ENCODE measurements at places on chromosomes 11 and 22.

DNA sequence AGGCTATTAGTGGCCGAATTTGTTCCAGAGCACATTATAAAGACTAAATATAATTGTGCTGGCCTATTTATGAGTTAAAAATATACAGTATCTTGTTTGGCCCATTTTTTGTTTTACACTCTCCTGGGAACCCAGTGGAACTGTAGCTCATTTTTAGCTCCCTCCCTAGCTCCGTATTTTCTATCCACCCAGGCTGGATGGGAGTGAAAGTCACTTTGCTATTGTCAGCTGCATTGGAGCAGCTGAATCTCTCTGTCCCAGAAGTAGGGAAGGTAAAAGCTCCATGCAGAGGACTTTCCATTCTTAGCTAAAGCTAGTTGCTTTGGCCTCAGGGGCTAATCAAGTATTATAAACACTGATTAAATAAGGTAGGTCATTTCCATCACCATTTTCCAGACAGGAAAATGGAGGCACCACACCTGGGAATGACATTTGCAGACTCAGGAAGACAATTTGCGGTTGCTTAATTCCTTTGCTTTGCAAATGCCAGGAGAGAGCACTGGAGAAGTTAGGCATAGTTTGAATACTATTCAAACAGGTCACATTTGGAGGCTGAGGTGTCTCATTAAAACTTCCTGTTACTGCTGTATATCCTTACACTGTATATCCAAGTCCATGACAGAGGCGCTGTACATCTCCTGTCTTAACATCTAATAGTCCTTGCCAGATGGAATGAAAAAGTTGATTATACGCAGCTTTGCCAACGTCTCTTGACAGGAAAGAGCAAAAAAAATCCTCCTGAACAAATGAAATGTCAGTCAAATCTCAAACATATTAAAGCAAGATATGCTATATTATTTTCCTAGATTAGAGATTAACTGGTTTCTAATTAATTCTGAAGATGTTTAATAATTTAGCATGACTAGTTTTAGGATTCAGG lies 338.1 kb upstream of the KIRREL3 start:
- DNase-seq, result no peak

DNA sequence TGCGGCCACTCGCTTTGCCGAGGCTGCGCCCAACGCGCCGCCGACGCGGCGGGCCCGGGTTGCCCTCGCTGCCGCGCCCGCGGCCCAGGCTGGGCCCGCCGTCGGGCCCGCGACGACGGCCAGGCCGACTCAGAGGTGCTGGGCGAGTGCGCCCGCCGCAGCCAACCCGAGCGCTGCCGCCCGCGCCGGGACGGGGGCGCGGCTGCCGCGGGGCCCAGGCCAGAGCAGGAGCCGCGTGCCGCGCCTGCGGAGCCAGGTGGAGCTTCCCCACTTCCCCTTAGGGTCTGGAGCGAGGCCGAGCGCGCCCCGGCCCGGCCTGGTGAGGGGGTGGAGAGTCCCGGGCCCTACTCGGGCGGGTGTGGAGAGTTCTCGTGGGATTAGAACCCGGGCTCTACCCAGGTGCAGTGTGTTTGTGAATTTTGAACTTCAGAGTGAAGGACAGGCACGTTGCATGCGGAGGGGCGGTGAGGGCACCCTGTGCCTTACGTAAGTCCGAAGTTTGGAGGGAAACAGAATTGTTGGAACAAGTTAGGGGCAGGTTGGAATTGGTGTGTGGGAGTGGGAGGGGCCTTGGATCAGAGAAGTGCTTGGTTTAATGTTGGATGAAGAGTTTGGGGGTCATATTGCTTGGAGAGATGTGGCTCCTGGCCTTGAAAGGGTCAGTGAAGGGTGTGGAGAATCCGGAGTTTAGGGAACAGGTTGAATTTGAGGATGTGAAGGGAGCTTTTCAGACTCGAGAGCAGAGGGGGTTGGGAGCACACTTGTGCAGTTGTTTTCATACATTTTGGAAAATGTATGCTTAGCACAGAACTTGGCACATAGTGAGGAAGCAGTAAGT lies 697 bp downstream of the RNF169 start:
- peak; percentile 76 for DNase-seq

- no peak for DNase-seq
Measured at GRCh38 chr11:117715801-117716200, 81.2 kb downstream of the DSCAML1 start.

GRCh38 chr11:63536669-63537292 lies at the start of gene PLAAT4:
Gene PLAAT4, plus strand, starts transcription at chr11:63536808. Its CDS starts 61 bp downstream, at chr11:63536869.
- no peak for DNase-seq

GRCh38 chr11:133563505-133564025 lies 31.3 kb upstream of the OPCML start:
- DNase-seq, result no peak

DNA sequence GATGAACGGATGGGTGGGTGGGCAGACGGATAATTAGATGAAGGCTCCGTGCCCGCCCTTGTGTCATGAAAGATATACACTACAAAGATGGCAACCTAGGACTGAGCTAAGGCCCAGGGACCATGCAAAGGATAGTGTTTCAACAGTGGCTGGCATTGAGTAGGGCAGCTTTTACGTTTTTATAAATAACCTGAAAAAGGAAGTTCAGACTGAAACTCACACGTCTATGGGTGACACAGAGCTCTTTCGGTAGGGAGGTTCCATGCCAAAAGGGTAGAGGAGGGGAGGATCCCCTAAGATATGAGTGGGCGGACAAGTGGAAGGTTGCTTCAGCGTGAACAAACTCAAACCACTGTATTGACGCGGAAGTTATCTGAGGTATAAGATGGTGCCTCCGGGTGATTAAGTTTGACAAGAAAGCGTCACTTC lies 90.5 kb downstream of the UBASH3B start:
- no peak for DNase-seq

GRCh38 chr22:38080474-38080849 lies 3.5 kb downstream of the SLC16A8 start:
- DNase-seq, result no peak

DNA sequence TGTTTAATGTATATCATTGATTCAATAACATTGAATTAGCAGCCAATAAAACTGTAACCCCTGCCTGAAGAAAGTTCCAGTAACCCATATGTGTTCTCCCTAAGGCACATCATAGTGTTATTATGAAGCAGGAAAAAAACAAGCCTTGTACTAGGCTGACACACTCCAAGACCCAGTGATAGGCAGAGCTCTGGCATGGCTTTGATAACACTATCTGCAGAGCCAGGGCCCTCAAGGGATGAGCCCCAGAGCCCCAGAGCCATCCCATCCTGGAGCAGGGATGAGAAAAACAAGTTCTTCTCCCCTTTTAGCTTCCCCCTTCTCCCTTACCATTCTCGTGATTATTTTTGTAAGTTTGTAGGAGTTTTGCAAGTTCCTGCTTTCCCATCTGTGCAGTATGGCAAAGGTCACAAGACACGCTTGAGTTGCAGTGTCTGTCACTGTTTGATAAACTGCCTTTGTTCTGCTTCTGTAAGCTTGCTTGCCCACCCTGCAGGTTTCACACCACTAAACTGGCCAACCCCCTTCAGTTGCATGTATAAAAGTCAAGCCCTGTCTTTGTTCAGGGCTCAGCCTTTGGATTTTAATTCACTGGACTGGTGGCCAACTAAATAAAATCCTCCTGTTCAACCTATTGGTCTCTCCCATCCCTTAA lies 22.3 kb upstream of the GUCY1A2 start:
- DNase-seq, result no peak

DNA sequence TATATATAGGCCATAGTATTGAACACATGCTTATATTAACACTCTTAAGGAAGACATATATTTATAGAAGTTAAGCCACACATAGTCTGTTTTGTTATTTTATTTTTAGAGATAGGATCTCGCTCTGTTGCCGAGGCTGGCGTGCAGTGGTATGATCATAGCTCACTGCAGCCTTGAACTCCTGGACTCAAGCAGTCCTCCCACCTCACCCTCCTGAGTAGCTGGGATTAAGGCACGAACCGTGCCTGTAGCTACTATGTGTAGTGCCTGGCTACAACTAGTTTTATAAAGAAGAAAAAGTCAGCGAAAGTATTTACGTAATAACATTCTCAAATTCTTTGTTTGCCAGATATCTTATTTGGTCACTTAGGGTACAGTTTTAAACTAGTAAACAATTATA lies 5.6 kb upstream of the UCP2 start:
- DNase-seq, result no peak

DNA sequence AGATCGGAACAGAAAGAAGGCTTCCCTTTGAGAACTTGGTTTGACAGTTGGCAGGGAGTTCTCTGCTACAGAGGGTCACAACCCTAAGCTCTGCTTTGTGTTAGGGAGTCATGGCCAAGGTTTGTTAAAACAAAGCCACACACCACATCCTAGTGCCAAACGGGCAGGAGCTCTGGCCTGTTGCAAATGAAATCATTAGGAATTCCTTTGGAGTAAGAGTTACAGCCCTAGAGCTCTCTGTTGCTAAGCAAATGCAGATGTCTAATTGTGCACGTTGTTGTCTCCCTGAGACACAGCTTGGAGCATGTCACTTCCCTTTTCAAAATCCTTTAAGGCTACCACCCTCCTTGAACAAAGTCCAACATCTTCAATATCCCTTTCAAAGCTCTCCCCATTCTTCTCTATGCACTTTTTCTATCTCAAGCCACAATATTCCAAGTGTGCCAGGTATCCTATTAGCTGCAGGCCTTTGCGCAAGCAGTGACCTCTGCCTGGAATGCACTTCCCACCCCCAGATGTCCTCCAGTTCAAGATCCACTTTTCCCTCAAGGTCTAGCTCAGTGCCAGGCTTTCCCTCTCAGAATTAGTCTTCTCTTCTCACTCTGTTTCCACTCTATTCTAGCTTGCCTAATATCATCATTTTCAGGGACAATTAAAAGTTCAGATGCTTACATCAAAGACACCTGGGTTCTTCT lies 253.7 kb upstream of the POU2AF2 start:
- no peak for DNase-seq

GRCh38 chr11:34926831-34927132 lies 10.4 kb downstream of the PDHX start:
- no peak for DNase-seq

- no peak for DNase-seq
Measured at GRCh38 chr22:50138041-50138440, 32.5 kb upstream of the PANX2 start.

- peak; percentile 50 for DNase-seq
Measured at GRCh38 chr11:44860346-44860745, 90.3 kb downstream of the TP53I11 start.

DNA sequence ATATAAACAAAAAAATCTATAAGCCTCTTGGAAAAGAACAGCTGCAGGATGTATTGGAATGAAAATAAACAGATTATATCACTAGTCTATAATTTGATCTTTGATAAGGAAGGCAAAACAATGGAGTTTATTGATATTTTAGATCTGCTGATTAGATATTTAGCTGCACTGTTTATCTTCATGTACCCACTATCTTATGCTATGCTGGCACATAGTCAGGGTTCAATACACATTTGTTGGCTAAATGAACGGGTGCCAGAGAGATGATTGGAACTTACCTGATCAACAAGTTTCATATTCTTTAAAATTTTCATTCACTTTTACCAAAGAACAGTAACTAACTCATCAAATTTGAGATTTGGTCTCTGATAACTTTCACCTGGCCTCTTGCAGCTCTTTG lies 26.9 kb downstream of the MMP20 start:
- no peak for DNase-seq

GRCh38 chr22:21446128-21446826 lies 20.9 kb upstream of the TMEM191C start:
- DNase-seq, result no peak

DNA sequence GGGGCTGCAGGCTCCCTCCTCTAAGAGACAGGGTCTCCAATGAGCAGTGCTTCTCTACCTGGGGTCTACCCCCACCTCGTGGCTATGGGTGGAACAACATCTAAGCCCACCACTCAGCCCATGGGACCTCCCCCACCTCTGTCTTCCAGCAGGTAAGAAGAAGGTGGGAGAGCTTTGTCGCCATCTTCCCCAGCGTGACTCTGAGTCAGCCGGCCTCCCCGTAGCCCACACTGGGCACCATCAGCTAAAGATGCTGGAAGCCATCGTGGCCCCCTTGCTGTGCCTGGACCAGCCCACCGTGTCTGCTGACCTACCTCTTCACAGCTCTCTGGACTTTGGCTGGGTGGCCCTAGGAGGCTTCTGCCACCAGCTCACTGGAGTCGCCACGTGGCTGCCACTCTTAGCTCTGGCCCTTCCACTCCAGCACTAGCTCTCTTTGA lies 944 bp downstream of the C11orf86 start:
- peak; percentile 63 for DNase-seq

DNA sequence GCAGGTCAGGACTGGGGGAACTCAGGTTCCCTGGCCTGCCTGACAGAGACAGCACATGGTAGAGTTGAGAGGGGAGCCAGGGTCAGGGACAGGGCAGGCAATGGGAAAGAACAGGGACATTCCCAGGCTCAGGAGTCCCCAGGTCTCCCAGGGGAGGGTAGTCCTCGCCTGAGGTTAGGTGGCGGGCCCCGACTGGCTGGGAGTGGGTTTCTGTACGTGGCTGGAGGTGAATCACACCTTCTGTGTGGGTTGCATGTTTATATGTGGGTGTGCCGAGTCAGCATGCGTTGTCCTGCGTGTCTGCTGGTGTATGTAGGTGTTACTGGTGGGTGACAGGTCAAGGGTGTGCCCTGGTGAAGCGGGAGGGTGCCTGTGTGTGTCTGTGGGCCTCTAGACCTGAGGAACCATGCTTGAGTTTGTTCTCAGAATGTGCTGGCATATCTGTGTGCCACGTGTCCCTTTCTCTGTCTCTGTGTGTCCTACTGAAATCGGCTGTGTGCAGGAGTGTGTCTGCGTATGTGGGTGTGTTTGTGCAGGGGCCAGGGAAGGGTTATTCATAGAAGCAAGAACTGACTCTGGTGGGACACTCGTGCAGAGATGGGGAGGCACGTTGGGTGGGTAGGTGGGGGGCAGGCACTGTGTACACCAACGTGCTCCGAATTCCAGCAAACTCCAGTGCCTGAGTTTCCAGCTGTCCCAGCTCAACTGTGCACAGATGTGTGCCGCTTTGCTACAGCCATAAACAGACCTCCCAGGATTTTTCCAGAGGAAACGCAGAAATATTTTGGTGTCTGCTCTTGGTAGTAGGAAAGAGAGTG lies 23.8 kb upstream of the OAF start:
- DNase-seq, result no peak

- DNase-seq, result no peak
Measured at GRCh38 chr22:22796724-22797123, 90.9 kb upstream of the IGLL5 start.

GRCh38 chr22:22573047-22573889 lies 14.2 kb upstream of the PRAME start:
- DNase-seq, result no peak
